ENCODE measurements at places on chromosomes 1 and 21.

DNA sequence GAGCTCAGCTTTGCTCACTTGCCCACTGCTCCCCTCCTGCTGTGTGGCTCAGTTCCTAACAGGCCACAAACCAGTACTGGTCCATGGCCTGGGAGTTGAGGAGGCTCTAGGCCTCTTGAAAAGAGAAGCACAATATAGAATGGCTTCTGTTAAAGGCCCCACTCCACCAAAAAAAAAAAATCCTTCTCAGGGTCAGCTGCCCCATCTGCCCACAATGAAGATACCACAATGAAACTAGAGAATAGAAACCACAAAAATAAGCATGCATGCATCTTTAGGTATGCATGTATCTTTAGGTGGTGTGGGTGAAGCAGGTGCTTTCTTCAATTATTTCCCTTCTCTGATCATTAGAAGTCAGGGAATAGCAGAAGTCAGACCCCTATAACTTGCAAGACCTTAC is 620.4 kb upstream of the BEND5 start:
- DNase-seq: no peak

DNA sequence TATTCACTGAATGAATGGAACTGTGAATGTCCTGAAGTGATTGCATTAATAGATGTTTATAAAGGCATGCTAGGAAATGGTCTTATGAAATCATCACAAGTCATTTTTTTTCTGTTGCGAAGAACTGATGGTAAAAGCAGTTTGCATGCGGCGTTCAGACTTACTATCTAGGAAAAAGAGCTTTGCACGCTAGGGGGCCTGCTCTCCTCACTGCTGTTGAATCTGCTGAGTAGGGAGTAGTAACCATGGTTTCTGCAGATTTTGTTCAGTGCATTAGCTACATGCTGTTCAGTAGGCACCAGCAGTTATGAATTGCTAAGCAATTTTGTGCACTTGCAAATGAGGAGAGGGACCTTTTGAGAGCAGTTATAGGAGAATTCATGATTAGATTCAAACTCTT is 57.9 kb downstream of the CENPF start:
- peak; percentile 88 for DNase-seq

DNA sequence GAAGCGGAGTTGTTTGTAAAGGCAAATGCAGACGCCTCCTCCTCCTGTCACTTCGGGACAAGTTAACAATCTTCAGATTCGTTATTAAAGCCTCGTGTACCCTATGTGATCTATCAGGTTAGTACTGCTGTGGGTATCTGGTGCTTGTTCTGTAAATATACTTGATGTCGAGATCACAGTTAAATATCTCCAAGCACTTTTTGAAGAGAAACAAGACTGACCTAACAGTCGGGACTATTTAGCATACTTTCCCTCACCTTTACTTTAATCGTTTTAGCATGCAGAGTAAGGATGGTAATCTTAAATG is 710 bp downstream of the KLHL20 start:
- DNase-seq: no peak

DNA sequence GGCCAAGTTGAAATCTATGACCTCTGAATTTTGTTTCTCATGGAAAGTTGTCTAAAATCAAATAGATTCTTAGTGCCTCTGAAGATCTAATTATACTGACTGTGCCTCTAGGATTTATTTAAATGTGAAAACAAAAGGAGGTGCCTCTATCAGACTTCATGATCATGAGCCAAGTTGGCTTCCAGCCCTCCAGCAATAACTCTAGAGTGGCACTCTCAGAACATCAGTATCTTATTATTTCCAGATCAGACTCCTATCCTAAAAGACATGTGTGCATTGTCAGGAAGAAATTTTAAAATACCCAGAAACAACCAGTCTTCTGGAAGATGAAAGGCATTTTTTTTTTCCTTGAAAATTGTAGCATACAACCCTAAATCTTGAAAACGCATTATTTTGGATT is 368.0 kb downstream of the PDE4B start:
- DNase-seq: no peak

DNA sequence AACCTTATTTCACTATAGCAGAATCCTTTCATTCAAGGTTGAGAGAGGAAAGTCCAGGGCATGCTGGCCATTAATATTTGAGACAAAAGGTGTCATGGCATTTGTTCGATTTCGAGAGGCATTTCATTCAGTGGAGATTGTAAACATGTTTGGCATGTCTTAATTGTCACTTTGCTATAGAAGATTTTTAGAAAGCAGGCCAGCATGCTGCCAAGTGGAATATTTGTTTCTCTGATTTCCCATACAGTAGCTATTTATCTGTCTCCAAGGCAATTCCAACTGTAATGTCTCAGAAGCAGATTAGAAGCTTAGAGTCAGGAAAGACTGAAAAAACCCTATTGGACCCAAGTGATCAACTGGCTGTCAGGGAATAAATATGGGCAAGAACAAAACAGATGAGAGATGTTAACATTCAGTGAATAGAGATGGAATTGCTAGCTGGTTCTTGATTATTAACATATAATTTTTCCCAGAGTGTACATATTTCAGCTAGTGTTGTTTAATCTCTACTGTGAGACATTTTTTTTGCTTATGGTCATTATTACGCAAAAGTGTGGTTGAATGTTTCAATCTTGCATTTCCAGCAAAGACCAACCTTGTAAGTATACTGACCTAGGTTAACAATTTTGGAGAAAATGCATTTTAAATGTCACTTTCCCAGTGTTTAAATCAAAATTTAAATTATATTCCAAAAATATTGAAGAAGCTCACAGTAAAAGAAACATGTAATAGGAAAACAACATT is 174.6 kb downstream of the KCNK2 start:
- no peak for DNase-seq

DNA sequence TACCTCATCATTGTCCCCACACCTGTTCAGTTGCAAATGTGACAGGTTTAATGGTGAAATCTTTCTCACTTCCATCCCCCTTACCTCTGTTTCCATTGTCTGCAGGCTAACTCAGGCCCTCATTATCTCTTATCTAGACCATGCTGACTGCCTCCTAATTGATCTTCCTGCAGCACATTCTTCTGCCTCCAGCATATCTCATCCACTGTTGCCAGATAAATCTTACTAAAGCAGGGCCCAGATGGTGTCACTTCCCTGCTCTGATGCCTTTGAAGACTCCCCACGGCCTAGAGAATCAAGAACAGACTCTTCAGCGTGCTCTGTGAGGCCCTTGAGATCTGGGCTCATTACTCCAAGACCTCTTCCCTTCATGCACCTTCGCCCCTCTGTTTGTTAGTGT is 230.1 kb downstream of the DUSP10 start:
- no peak for DNase-seq
